ENCODE measurements at places on chromosomes 12 and 14. TPM values are rescaled to one million over a fixed set of nuclear protein-coding genes. Genes with fewer than 3 reads are reported as not detected.
A peak's percentile ranks its signal among the peaks of the same experiment; 100 is the strongest.

Gene ACOT4
- 4.3 TPM for total RNA-seq

Gene CPNE6
- not detected for total RNA-seq

GRCh38 chr14:56129092-56129491 lies 10.9 kb downstream of the PELI2 start:
- peaks cover 25% of the 10 kb centered on the region for H3K4me1 ChIP-seq
- no peak overlapping the region for H3K27ac ChIP-seq
- no peaks in the 10 kb centered on the region for H3K36me3 ChIP-seq
- no peaks in the 10 kb centered on the region for H3K27me3 ChIP-seq

DNA sequence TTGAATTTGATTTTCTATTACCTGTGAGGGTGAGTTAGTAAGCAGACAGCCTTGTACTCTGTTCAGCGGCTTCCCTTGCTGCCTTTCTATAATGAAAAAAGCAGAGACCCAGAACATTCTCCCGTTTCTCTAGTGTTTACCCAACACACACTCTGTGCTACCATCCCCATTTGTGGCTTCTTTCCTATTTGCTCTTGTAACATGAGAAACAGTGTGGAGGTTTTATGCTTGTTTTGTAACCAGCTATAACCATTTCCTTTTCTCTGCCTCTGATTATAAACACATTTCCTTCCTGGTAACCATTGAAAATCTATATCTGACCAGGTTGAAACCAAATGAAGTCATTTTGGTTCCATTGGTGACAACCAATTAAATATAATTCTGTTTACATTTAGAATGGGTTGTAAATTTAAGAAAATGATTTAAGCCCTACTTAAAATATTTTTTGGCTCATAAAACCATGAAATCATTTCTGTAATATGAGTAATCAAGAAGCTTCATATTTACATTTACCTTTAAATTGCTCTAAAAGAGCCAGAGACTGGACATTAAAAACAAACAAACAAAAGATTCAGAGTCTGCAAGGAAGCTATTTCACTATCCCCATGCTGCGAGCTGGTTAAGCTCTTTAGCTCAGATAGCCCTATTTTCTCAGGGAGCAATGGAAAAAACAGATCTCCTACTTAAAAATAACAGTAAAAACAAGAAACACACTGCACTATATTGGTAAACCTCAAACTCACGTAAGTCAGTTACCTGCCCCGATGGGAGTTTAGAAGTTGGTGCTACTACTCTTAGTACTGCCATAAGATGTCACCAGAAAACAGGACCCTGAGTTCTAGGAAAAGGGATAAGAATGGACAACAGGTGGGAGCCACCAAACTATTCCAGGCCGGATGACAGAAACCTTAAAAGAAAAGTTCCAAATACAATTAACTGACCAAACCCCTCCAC lies 206.5 kb upstream of the EEA1 start:
- peak overlapping the region; percentile 15 for H3K27ac ChIP-seq
- no peaks in the 10 kb centered on the region for H3K27me3 ChIP-seq
- DNase-seq = no peak
- no peaks in the 10 kb centered on the region for H3K36me3 ChIP-seq
- H3K4me3 ChIP-seq = no peak overlapping the region

Data from chondrocyte (in vitro differentiated cells).